Myocyte (in vitro differentiated cells): ENCODE measurements at places on chromosomes 6 and 20. TPM values are rescaled to one million over a fixed set of nuclear protein-coding genes. Genes with fewer than 3 reads are reported as not detected.

Gene BTNL2
- total RNA-seq: not detected in 2 replicates

Gene TNNC2
- total RNA-seq: 678 and 849 TPM in 2 replicates

Gene PNPLA1
- not detected in 2 replicates for total RNA-seq

Gene CST1
- total RNA-seq: not detected in 2 replicates

Gene GABRR2
- total RNA-seq: 0.13 and 0.21 TPM in 2 replicates

Gene SMPDL3A
- total RNA-seq: 8.2 and 13.6 TPM in 2 replicates

Gene RBM24
- 230 and 289 TPM in 2 replicates for total RNA-seq

Gene ANKS1A
- total RNA-seq: 70.6 and 90.2 TPM in 2 replicates

Gene STX11
- total RNA-seq: 0.57 and 1.9 TPM in 2 replicates

Gene OPRM1
- total RNA-seq: not detected in 2 replicates

Gene IMPG1
- total RNA-seq: not detected in 2 replicates

Gene PKHD1
- total RNA-seq: 3.6 and 4.4 TPM in 2 replicates

Gene GATA5
- total RNA-seq: not detected in 2 replicates

Gene OCSTAMP
- not detected in 2 replicates for total RNA-seq

Gene OPN5
- not detected in 2 replicates for total RNA-seq

Gene TXLNB
- total RNA-seq: 65.8 and 77.7 TPM in 2 replicates

Gene OR2H2
- total RNA-seq: not detected in 2 replicates

Gene UBD
- not detected in 2 replicates for total RNA-seq

Gene LY6G5B
- 2.9 and 4.0 TPM in 2 replicates for total RNA-seq

Gene TRAPPC3L
- total RNA-seq: 0.35 TPM in 1 of 2 replicates, not detected in the other

Gene MYCT1
- total RNA-seq: 0.21 TPM in 1 of 2 replicates, not detected in the other

Gene PGC
- total RNA-seq: not detected in 2 replicates

Gene TLDC2
- not detected in 2 replicates for total RNA-seq

Gene KIAA1755
- 0.16 and 0.57 TPM in 2 replicates for total RNA-seq

Gene ADAM33
- total RNA-seq: 0.62 and 0.72 TPM in 2 replicates

Gene GGTLC1
- total RNA-seq: not detected in 2 replicates

Gene PCSK2
- 0.35 TPM in 1 of 2 replicates, not detected in the other for total RNA-seq

Gene IL20RA
- 6.4 and 6.7 TPM in 2 replicates for total RNA-seq

Gene DHX35
- total RNA-seq: 10.5 and 14.0 TPM in 2 replicates

Gene IPCEF1
- total RNA-seq: not detected in 2 replicates

Gene LPA
- total RNA-seq: not detected in 2 replicates

Gene IRAK1BP1
- 2.9 and 3.4 TPM in 2 replicates for total RNA-seq

Gene CPNE5
- total RNA-seq: 0.13 and 1.2 TPM in 2 replicates

Gene PXT1
- total RNA-seq: 0.19 TPM in 1 of 2 replicates, not detected in the other

Gene MARCKS
- total RNA-seq: 89.0 and 103 TPM in 2 replicates

Gene KCNK15
- total RNA-seq: not detected in 2 replicates

Gene RIPPLY2
- not detected in 2 replicates for total RNA-seq

Gene SULF2
- total RNA-seq: 2.6 and 6.0 TPM in 2 replicates

Gene GPSM3
- total RNA-seq: 0.27 TPM in 1 of 2 replicates, not detected in the other

Gene SASH1
- 23.9 and 39.4 TPM in 2 replicates for total RNA-seq

Gene TCF21
- 0.03 TPM in 1 of 2 replicates, not detected in the other for total RNA-seq

Gene C20orf141
- not detected in 2 replicates for total RNA-seq

Gene PRDM1
- total RNA-seq: 0.67 and 0.94 TPM in 2 replicates

Gene KCNB1
- 6.1 and 9.0 TPM in 2 replicates for total RNA-seq

Gene HLA-DOB
- not detected in 2 replicates for total RNA-seq

Gene PFDN6
- 61.0 and 71.6 TPM in 2 replicates for total RNA-seq

Gene C6orf15
- total RNA-seq: 1.2 and 2.4 TPM in 2 replicates

Gene ARFGAP1
- total RNA-seq: 83.8 and 96.3 TPM in 2 replicates

Gene GPR63
- total RNA-seq: 0.16 and 0.27 TPM in 2 replicates

Gene ZSCAN23
- total RNA-seq: 2.0 and 2.5 TPM in 2 replicates

Gene RNF182
- total RNA-seq: 8.1 and 8.8 TPM in 2 replicates

Gene NKX2-4
- not detected in 2 replicates for total RNA-seq

Gene HLA-DQB2
- total RNA-seq: not detected in 2 replicates

Gene COL21A1
- 3.3 and 35.3 TPM in 2 replicates for total RNA-seq

Gene ZNF341
- total RNA-seq: 1.8 and 2.0 TPM in 2 replicates
